Fibroblast of skin of right quadriceps (primary cell): ENCODE measurements at places on chromosomes 5 and 9.
A peak's percentile ranks its signal among the peaks of the same experiment; 100 is the strongest.

- DNase-seq = no peak
Measured at GRCh38 chr5:140146523-140146842, 20.7 kb downstream of the IGIP start.

- DNase-seq = no peak
Measured at GRCh38 chr5:133701871-133702270, 89.5 kb upstream of the FSTL4 start.

DNA sequence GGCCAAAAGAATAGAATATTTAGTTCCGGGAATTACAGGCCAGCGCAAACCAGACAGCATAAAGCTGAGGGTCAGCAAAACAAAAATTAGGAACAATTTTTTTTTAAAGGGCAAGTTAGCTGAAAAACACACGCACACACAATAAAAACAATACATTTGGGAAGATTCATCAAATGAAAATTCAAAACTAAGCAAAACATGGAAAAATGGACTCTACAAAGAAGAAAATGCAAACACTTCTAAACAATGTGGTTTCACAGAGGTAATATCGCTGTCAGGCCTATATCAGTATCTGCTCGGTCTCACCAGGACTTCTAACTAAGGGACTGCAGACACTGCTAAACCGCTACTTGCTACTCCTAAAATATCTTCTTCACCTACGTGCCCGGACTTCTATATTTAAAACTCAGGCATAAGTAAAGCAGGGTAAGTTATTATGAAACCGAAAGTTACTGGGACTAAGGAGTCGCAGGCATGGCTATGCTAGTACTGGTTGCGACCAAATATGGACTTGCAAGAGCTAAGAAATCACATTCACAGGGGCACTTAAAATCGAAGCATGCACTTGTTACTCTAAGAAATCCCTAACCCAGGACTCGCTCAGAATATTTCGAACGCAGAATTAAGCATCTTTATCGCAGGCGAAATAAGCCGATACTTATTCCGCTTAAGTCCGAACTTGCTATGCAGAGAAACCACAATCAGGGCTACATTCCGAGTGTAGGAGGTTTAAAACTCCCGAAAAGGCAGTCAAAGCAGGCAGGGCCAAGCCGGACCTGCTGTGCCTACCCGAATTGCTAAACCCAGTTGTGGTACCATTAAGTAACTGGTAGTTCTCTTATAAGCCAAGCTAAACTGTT lies 2.3 kb downstream of the ANXA2R start:
- peak; percentile 84 for DNase-seq

DNA sequence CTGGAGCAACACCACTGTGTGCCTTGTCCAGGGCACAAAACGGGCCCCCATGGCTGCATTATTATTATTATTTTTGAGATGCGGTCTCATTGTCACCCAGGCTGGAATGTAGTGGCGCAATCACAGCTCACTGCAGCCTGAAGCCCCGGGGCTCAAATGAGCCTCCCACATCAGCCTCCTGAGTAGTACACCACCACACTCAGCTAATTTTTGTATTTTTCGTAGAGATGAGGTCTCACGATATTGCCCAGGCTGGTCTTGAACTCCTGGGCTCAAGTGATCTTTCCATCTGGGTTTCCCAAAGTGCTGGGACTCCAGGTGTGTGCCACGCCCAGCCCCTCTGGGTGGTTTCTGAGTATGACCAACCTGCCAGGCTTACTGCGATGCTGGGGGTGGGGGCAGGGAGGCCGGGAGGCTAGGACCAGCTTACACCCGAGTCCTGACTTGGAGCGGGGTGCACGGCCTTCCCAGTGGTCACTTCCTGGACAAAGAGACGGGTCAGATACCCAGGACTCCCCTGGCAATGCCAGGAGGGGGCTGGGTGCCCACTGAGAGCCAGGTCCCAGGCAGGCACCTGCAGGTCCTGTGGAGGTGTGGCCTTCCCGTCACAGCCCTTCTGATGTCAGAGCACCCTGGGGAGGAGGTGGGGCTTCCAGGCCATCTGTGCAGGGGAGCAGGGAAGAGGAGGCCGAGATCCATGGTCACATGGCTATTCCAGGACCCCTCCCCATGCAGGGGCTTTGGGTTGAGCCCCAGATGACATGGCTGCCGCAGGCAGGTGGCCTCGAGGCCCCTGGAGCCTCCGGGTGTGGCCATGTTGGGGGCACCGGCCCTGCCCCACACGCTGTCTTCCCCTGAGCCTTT lies 8.3 kb upstream of the NRARP start:
- DNase-seq = no peak

- no peak for DNase-seq
Measured at GRCh38 chr5:52928689-52929088, 60.5 kb upstream of the ITGA2 start.

- DNase-seq = no peak
Measured at GRCh38 chr9:4704129-4704528, 24.8 kb downstream of the CDC37L1 start.

DNA sequence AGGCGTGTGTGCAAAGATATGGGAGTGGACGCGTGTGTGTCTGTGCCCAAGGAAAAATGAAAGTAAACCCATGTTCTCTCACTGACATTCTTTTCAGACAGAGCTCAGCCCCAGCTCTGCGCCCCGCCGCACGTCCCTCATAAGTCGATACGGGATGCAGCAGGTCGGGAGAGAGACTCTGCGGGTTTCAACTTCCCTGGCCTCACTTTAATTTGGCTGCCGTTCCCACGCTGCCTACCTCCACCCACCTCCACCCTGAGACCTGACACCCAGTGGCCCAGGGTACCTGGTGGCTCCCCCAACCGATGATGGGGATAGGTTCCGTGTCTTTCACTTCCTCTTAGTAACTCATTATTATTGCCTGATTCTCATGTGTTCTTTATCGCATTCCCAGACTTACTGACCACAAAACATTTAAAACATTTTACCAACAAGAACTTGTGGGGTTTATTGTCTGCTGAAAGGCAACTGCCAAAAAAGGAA lies 19.4 kb downstream of the LHX2 start:
- peak; percentile 86 for DNase-seq

GRCh38 chr5:28743025-28743715 lies 1704.8 kb upstream of the CDH9 start:
- peak; percentile 47 for DNase-seq

DNA sequence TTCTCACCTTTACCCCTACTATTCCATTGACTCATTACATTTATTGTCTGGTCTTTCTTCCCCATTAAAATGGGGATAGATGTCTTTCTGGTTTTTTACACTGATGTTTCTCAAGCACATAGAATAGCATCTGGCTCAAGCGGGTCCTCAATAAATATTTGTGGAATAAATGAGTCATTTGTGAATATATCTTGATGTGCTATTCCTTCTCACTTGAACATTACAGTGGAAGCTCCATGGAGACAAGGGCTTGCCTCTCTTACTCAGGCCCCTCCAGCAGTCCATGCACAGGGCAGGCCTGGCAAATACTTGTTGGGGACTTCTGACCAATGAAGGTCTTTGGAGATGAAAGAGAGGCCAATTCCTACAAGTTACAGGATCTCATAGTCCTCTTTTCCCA lies 151.7 kb upstream of the TAS2R1 start:
- DNase-seq = peak; percentile 25

- DNase-seq = no peak
Measured at GRCh38 chr5:115330830-115331229, 34.4 kb upstream of the CCDC112 start.

DNA sequence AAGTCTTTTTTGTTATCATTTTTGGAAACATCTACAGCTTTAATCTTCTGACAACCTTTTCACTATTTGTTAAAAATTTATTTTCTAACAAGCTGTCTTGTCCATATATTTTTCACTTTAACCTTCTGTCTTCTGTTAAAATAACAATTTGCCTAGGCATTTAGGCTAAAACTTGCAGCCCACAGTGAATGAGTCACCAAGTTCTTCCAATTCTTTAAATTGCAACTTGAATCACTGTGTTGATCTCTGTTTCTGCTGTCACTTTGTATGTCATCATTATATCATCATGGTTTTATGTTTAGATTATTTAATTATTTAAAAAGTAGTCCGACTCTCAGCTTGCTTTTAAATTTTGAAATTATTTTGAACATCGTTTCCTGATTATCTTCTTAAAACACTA lies 473.8 kb upstream of the PTPRD start:
- peak; percentile 49 for DNase-seq

DNA sequence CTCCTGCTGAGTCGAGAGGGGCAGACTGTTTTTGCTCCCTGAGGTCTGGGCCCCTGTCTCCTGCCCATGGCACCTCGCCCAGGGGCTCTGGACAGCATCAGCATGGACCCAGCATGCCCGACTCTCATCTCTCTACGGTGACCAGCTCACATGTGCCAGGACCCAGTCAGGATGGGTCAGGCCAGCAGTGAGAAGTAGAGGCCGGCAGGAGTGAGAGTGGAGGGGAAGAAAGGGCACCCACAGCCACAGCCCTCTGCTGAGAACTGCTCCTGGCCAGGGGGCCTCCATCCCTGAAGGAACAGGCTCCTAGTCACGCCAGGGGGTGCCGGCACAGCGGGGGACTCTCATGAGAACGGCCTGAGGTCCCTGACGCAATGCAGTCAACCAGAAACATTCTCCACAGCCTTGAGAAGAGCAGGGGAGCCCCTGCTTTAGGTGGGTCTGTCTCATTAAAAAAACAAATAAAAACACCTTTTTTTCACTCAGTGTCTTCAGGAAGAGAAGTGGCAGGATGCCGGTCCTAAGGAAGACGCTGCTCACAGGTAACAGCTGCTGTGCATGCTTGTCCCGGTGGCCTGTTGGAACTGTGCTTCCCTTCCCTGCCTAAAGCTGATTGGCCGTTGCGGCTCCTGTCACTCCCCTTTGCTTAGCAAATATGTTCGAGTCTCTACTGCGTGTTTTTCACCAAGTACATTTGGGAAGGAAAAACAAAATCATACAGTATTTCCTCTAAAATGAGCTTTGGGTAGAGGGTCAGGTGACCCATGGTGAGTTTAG lies 85.7 kb upstream of the FBXW11 start:
- DNase-seq = no peak

DNA sequence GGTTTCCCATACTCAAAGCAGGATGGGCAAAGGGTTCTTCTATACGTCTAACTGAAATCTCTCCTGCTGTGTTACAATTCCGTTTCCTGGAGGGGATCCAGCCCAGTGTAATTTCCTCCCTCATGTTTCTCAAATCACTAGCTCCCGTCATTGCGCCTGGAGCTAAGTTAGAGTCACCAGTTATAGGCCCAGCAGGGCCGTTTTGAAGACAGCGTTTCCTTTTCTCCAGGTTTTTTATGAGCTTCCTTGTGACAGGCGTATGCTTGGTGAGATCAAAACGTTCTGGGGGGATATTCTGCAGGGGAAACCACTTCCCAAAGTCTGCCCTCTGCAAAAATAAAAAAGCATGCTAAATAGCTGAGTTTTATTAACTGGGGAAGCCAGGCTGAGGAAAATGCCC lies 53.0 kb upstream of the WWC1 start:
- peak; percentile 30 for DNase-seq

DNA sequence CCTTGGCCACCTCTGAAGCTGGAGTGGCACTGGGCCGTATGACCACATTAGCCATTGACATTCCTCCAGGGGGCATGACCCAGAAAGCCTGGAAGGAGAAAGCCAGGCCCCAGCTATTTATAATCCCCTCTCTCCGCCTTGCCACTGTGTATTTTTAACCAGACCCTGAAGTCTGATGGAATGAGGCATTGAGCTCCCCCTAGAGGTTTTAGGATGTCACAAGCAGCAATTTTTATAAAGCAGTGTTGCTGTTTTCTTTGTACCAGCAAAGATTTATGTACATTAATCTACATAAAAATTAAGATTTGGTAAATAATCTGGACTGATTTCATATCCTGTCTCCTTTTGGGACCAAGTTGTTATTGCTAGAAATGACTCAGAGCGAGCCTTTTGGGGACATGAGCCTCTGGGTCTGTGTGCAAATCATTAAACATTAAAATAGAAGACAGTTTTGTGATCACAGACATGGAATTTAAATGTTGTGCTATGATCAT lies 127.1 kb downstream of the TRIO start:
- peak; percentile 77 for DNase-seq

DNA sequence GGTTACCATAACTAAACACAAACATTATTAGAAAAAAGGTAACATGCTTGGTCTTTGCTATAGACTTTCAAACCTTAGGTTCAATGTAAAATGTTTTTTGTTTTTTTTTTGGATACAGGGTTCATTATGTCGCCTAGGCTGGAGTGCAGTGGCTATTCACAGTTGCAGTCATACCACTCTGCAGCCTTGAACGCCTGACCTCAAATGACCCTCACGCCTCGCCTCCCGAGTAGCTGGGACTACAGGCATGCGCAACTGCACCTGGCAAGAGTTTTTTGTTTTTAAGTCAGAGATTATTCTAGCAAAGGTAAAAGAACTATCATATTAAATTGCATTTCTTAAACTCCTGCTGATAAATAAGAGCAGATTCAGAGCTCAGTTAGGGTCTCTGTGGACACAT lies 55.1 kb upstream of the NR5A1 start:
- DNase-seq = no peak

DNA sequence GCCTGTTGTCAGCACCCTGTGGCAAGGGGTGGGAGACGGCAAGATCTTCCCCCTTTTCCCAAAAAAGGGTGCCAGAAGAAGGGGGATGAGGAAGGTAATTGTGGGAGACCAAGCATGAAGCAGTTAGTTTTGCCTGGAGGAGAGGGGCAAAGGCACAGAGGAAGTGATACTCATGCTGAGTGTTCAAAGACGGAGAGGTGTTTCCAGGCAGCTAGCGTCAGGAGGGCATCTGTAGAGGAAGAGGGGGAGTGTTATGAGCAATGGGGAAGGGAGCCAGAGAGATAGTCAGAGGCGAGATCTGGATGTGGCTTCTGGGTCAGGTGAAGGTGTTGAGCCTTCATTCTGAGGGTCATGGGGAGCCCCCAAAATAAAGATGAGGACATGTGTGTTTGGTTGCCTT lies 26.9 kb upstream of the ADAM19 start:
- DNase-seq = peak; percentile 21

DNA sequence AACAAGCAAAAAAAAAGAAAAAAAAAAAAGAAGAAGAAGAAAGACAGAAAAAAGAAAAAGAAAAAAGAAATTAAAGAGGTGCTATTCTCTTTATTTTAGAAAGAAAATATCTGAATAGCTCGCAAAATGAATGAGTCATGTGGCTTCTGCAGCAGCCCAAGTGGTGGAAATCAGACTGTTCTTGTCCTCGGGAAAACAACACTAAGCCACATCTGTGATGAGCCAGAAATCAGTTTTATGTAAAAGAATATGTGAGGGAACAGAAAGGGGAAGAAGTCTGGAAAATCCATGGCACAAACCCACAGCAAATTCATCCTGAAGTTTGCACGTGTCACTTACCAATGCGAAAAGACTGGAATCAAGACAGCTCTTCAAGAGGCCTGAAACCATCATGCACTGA lies 118.7 kb upstream of the GAS1 start:
- peak; percentile 45 for DNase-seq

DNA sequence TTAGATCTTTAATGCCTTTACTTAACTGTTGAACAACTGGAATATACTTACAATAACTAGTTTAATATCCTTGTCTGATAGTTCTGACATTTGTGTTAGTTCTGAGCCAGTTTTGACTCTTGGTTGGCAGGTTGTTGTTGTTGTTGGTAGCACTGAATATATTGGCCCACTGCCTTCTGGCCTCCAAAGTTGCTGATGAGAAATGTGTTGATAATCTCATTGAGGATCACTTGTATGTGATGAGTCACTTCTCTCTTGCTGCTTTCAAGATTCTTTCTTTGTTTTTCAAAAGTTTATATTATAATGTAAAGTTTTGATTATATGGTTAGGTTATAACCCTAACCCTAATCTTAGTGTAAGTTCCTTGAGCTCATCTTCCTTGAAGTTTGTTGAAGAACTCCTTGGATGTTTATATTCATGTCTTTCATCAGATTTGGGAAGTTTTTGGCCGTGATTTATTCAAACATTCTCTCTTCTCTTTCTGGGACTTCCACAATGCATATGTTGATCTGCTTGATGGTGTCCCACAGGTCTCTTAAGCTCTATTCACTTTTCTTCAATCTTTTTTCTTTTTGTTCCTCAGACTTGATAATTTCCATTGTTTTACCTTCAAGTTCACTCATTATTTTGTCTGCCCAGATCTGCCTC lies 149.7 kb downstream of the FGF18 start:
- DNase-seq = no peak
